ENCODE measurements at places on chromosomes 7 and 10.
A peak's percentile ranks its signal among the peaks of the same experiment; 100 is the strongest.

DNA sequence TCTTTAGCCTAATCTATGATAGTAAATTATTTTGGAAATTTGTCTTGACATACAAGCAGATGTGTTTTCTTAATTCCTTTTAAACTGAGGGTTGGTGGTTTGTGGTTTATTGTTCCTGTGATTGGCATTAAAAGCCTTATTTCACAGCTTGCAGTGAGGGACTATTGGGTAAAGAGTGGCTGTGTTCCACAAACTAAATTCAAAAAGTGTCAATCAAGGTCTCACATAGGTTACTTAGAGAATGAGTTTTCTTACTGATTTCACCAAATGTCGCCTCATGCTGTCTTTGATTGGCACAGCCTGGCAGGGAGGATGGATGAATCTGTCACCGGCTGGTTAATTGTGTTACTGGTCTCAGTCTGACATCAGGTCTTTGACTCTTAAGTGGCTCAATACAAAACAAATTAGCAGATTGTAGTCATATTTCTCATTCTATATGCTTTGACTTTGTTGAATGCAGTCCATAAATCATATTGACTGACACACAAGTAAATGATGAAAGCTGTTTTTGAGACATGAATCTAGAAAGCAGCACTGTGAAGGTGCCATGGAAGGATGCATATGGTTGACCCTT, 66.8 kb upstream of the CYP26C1 start:
- DNase-seq, result no peak

GRCh38 chr10:7701158-7701742, 1.9 kb upstream of the ITIH2 start:
- DNase-seq, result no peak

GRCh38 chr10:76285012-76285411, 853.6 kb downstream of the LRMDA start:
- no peak for DNase-seq

DNA sequence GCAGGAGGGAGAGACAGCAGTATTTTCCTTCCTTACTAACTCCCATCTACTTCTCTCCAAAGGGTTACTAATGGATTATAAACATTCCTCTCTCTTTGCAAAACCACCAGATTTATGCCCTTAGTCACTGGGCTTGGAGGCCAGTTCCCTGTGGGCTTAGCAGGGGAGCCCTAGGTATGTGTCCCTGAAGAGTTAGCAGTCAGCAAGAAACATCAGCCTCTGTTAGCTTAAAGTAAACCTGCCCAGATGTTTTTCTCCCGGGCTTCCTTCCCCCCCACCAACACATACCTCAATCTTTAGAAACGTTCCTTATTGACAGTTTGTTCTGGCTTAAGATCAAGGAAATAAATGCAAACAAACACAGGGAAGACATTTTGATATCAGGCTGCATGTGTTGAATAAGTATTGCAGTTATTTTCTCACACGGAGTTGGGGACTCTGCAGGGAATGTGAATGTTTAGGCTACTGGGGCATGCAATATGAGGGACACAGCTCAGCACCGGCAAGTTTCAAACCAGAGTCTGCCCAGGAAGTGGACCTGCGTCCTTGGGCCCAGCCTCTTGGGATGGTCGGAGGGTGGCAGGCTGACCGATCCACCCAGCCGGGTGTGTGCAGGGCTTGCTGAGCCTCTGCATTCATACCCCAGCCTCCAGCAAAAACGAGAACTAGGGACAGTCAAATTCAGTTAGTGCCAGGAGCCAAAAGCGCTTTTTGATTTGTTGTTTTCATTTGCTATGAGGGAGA, 252.0 kb upstream of the GRB10 start:
- DNase-seq, result peak; percentile 79

GRCh38 chr10:86970162-86970981, 2.1 kb downstream of the ADIRF start:
- no peak for DNase-seq

GRCh38 chr7:117807676-117808075, 65.6 kb downstream of the CTTNBP2 start:
- DNase-seq, result no peak

GRCh38 chr7:50088463-50089129, 4.5 kb downstream of the ZPBP start:
- no peak for DNase-seq

DNA sequence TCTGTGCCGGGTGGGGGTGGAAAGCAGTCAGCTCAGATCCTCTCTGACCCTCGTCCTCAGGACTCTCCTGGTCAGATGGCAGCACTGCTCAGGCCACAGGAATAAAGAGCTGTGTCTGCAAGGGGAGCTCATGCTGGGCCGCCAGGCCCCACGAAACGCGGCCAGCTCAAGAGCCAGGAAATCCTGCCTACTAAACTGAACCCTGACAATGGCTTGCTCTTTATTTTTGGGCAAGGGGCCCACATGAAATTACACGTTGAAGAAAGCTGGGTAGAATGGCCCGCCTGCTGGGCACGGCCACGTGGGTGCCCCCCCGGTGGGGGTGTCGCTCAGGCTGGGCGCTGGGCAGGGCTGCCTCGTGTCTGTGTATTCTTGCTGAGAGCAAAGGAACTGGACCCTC, 103.0 kb downstream of the ITIH5 start:
- no peak for DNase-seq

DNA sequence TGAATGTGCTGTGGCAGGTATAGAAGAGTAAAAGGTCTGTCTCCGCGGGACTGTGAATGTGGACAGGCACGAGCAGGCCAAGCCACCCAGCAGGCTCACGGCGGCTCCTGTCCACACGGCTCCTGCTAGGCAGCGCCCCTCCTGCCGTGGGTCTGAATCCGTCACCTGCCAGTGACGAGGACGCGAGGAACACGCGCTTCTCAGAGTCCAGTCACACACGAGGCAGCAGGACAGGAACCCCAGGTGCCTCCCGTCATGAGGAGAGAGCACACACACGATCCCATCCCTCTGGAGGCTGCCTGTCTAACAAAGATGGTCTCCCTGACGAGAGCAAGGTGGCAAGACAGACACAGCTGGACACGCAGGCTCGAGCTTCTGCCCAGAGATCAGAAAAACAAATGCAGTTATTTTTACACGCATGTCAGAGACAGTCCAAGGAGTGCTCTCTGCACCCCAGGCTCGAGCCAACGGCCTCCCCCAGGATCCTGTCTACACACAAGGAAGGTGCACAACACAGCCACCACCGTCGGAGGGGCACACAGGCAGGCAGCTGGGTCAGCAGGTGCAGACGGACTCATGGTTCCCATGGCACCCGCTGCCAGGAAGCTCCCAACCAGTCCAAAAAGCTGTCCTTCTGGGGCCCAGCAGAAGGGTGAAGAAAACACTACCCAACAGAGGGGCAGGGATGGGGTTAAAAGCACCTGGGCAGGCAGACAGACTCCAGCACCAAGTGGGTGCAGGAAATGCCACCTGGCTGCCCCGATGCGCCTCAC, 103.2 kb downstream of the MAD1L1 start:
- no peak for DNase-seq

DNA sequence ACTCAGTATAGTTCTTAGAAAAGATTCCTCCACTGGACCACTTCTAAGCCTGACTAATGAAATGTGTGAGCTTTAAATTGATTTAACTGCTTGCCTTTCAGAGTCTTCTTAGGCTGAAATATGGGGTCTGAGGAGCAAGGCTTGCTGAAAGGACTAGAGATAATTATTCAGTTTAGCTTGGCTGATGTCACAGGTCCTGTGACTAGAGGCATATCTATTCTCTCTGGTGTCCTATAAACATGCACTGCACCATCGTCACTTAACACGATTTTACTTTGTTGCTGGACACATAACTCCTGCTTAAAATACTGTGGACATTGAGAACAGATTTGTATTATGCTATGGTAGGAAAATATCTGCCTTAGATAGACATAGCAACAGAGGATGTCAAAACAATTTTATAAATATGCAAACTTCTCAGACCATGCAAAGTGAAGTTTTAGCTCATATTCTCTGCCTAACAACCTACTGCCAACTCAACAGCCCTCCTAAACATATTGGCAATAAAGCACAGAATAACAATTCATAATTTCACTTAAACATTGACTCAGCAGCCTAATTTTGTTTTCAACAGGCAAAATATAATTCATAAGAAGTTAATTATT, 80.2 kb downstream of the RNF133 start:
- DNase-seq, result no peak

DNA sequence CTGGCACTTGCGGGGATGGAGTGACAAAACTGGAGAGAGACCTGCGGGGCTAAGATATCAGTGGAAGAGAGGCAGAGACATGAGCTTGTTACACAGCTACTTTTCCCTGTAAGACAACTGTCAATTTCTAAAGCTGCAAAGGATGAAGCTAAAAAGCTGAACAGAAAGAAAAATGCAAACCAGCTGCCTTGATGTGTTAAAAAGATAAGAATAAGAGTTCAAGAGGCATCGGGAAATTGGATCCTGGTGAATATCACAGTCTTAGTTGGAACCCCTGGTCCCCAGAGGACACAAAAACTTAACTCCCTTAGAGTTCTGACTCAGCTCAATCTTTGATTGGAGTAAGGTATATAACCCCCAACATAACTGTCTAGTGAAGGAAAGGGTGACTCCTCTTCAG, 38.8 kb downstream of the VPS41 start:
- no peak for DNase-seq

- DNase-seq, result no peak
Observed at GRCh38 chr10:36591436-36591835, 534.0 kb upstream of the ANKRD30A start.

- DNase-seq, result peak; percentile 9
Observed at GRCh38 chr10:51137756-51138529, 63.7 kb downstream of the PRKG1 start.

DNA sequence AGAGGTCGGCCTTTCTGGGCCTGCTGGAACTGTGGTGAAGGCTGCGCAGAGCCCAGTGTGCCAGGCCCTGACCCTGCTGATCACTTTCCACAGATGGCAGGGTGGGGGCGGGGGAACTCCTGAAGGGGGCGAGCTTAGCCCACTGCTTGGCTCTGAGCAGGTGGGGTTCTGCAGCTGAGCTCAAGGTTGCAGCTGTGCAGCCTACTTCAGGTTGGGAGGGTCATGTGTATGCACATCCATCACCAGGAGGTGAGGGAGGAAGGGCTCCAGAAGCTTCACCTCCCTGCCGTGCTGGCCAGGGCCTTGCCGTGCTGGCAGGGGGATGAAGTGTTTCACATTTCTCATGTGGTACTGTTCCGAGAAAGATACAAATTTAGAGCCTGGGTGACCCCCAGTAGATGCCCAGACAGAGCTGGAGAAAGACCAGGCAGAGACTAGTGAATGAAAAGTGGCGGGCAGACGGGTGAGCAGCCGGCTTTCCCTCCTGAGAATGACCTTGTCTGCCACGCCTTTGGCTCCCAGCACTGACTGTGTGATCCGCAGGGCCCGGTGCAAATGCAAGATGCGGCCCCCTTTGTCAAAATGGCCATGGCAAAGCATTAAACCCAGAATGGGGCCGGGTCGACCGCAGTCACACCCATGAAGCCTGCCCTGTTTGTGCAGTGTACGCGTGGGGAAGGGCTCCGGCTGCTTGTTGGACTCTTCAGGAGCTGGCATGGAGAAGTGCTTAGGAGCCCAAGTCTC, 25.2 kb downstream of the FAM241B start:
- DNase-seq, result no peak

DNA sequence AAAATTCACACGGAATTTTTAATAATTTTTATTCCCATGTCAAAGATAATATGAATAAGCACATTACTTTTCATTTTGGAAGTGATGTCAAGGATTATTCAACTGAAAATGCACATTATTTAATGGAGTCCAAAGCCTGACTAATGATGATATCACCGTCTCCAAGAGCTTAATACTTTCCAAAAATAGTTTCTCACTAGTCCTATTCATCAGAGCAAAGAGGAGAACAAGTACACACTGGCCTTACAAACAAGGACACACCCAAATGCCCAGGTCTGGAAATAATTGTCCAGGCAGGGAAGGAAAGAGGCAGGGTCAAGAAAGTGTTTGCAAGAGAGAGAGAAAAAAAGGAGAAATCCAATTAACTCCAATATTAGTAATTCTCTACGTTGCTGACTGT, 216.8 kb upstream of the CCDC6 start:
- DNase-seq, result no peak

GRCh38 chr10:24097751-24098207, 111.2 kb upstream of the KIAA1217 start:
- DNase-seq, result peak; percentile 65

- DNase-seq, result no peak
Observed at GRCh38 chr10:50514995-50515394, 108.8 kb downstream of the SGMS1 start.

GRCh38 chr7:98168904-98169621, 42.2 kb upstream of the BHLHA15 start:
- no peak for DNase-seq

- DNase-seq, result no peak
Observed at GRCh38 chr10:46557319-46558121, 1.1 kb upstream of the GPRIN2 start.

DNA sequence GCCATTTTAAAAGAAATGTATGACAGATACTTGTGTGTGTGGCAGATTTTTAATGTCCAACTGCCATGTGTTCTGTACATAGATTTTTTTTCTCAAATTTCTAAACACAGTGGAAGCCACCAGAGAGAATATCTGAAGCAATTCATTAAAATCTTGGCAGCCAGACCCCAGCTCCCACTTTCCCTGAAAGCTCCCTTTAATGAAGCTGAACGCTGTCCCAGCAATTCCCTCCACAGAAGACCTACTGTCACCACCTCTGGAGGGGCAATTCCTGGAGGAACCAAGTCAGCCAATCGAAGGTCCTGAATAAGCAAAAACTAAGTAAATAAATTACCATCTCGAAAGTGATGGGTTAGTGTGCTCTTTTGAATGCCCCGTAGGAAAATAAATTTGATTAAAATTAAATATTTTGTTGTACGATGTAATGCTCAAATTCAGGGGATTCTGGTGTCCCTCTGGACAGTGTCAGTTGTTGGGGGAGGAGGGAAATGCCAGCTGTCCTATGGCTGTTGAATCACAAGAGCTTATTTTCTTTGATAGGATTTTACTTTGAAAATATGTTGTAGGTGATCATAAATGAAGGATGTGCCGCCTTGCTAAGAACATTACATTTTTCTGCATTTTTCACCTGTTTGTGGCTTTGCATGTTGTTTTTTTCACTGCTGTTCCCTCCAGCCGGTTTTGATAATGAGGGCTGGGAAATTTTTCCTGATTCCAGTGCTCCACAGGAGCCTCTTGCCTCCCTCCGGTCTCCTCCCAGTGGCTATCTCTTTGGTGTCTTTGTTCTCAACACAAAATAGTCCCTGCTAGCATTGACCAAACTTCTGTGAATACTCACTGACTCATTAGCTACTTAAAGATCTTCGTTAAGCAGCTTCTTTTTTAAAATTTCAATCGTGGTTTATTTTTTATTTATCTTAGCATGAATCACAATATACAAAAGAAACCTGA, 9.2 kb upstream of the GSAP start:
- peak; percentile 53 for DNase-seq

GRCh38 chr10:22693371-22693784, 21.0 kb downstream of the PIP4K2A start:
- DNase-seq, result no peak
